ENCODE measurements at places on chromosomes 7 and 10.

- no peak for DNase-seq
These were observed 5.5 kb upstream of the H2AZ2 start for GRCh38 chr7:44853391-44853790.

DNA sequence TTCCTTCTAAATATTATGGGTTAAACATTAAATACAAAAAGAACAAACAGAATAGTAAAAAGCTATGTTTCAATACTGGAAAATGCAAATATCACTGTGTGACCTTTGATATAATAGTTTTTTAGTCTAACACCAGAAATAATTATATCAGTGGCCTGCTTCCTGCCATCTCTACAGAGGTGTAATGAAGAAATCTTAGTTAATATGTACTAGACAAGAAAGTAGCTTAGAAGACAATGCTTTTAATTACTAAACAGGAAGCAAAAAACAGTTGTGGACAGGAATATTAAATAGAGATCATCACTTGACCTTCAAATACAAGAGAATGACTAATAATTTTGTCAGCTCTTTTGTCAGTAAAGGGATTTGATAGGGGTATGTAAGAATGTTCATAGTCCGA is 47.4 kb upstream of the LRRN3 start:
- no peak for DNase-seq

DNA sequence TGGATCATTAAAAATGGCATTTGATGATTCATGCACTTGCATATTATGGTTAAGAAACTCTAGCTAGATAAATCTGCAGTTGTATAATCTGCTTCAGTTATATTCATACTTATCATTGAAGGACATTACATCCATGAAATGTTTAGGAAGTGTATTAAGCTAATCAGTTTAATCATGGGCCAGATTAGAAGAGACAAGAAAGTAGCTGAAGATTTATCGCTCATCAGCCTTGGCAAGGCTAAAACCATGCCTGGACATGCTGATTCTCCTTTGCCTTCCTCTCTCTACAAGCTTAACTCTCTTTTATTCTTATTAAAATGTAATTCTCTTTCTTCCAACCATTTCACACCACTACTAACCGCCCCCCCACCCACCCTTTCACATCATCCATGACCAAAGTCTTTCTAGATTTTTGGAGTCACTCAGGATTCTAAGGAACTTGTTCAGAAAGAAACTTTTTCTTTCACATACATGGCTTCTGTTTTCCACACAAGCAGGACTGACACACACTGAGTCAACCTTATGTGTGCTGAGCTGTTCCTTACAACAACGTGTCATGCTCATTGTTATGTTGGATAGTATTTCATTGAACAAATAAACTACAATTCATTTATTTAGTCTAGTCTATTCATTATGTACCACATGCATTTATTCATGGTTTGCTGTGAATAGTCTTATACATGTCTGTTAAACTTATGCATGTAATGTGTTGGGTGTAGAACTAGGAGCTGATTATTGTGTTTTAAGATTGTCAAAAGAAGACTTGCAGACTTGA is 227.3 kb upstream of the SP8 start:
- DNase-seq = no peak

GRCh38 chr10:43939939-43940820 is 291.5 kb upstream of the ZNF32 start:
- DNase-seq = peak; percentile 38

DNA sequence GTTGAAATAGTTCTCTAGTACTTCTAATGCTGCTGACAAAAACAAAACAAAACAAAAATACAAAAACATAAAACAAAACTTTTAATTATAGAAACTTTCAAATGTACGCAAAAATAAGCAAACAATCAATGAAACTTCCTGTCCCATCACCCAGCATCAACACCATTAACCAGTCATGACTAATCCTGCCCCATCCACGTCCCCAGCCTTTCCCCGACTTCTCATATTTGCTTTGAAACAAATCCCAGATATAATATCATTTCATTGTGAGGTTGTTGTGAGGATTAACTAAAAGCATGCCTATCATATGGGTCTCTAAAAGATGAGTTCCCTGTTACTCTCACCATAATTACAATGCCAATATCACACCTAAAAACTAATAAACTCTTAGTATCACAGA is 55.7 kb downstream of the CSTF2T start:
- DNase-seq = no peak

DNA sequence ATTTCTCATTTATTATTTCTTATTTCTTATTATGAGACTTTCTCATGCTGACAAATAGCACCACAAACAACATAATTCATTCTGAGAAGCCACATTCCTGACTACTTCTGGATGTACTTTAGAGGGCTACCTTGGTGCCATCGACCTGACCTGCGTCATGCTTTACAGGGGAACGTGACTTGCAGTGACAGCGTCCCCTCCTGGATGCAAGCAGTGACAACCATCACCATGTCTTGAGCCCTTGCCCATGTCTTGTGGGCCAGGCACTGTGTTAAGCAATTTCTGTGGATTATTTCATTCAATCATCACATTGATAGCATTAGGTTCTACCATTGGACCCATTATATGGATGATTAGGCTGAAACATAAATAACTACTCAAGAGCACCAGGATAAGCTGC is 137.0 kb downstream of the ANK3 start:
- DNase-seq = no peak

Measured in activated CD8-positive, alpha-beta memory T cell treated with anti-CD3 and anti-CD28 coated beads for 24 hours (primary cell).